ENCODE measurements at places on chromosomes 2 and 18.

DNA sequence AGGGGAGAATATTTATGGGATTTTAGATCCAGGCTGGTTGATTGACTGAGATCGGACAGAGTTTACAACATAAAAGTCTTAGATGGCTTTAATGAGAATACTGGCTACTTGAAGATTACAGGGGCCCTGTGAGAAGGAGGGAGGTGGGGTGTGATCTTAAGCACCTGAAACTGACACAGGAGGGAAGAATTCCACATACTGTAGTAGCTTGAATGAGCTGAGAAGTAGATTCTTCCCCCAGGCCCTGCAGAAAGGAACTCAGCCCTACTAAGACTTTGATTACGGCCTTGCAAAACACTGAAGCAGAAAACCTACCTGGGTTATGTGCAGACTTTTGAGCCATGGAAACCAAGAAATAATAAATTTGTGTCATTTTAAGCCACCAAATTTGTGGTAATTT is 1062.9 kb upstream of the GYPC start:
- no peak for DNase-seq

DNA sequence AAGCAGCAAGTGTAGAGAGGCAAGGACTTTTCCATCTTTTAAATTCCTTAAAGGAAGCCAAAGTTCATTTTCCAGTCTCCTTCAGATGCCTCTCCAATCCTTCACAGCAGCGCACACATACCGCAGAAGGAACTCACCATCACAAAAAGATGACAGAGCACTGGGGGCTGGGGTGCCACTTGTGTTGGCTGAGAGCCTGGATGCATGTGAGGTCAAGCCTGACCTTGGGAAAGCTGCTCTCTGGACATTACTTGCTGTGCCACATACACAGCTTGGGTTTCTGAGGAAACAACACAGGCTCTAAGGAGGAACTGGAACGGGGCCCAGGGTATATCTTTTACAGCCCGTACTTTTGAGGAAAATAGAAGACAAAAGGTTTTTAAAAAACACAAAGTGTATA is 364.3 kb upstream of the MEX3C start:
- DNase-seq: no peak

DNA sequence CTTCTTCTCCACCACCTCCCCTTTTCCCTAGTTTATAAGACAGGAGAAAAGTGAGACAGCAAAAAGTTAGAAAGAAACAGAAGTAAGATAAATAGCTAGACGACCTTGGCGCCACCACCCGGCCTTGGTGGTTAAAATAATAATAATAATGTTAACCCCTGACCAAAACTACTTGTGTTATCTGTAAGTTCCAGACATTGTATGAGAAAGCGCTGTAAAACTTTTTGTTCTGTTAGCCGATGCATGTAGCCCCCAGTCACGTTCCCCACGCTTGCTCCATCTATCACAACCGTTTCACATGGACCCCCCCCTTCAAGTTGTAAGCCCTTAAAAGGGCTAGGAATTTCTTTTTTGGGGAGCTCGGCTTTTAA is 1.5 kb upstream of the BUB1 start:
- no peak for DNase-seq

DNA sequence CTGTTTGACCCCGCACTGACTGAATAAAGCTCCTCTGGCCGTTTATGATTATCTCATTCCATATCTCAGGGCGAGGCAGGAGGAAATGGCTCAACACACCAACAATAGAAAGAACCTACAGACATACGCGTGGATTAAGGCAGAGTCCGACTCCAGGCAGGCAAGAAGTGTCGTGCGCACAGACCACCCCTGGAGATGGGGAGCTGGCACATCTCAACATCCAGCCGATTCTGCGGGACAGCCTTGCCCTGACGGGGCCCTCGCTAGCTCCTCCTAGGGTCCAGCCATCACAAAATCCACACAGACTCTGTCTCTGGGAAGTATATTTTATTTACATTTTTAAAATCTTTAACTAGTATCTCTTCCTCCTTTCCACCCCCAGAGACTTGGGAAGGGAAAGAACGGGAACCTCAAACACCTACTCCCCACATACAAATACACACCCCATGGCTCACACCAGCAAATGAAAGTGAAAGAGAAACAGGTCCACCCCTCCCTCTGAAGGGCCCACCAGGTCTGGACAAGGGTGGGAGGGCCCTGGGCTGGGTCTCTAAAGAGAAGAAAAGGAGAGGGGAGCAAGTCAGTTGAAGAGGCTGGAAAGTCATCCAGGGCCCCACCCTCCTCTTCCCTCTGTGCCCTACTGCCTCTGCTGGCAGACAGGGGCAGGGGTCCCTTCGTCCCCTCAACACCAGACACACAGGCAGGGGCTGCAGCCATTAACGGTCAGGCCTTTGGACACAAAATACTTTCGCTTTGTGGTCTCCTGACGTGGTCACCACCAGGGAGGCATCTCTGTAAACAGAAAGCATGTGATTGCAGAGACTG is 3.2 kb downstream of the GPBAR1 start:
- DNase-seq: no peak

DNA sequence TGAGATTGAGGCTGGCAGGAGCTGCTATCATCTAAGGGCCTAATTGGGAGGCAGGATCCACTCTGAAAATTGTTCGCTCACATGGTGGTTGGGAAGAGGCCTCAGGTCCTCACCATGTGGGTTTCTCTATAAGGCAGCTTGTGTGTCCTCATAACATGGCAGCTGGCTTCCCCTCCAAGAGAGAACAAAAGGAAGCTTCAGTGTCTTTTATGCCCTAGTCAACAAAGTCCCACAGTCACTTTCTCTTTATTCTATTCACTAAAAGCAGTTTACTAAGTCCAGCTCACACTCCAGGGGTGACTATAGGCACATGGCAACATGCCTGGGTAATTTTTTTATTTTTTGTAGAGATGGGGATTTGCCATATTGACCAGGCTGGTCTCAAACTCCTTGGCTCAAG is 5.8 kb upstream of the ITGAV start:
- DNase-seq: no peak
